NCI-H526 (cell line): ENCODE measurements at places on chromosomes 5 and 9.

DNA sequence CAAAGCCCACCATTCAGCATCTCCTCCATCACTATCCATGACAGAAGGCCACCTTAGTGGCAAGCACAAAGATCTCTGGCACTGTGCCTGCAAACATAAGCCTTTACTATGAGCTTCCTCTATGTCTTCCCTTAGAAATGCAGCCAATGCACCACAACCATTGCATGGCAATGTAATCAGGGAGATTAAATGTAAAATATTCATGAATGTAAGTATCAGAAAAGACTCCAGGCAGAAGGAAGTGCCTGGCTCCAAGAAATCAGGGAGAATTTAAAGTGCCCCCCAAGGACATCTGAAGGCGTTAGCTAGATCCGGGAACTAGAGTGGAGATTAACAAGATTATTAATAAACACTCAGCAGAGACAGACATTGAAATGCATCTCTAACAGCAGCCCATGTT is 32.5 kb upstream of the MYORG start:
- no peak for DNase-seq

- no peak for DNase-seq
Measured at GRCh38 chr9:137919649-137920141, 42.1 kb downstream of the CACNA1B start.

- no peak for DNase-seq
Measured at GRCh38 chr5:105659396-105659795, 2011.3 kb downstream of the EFNA5 start.

DNA sequence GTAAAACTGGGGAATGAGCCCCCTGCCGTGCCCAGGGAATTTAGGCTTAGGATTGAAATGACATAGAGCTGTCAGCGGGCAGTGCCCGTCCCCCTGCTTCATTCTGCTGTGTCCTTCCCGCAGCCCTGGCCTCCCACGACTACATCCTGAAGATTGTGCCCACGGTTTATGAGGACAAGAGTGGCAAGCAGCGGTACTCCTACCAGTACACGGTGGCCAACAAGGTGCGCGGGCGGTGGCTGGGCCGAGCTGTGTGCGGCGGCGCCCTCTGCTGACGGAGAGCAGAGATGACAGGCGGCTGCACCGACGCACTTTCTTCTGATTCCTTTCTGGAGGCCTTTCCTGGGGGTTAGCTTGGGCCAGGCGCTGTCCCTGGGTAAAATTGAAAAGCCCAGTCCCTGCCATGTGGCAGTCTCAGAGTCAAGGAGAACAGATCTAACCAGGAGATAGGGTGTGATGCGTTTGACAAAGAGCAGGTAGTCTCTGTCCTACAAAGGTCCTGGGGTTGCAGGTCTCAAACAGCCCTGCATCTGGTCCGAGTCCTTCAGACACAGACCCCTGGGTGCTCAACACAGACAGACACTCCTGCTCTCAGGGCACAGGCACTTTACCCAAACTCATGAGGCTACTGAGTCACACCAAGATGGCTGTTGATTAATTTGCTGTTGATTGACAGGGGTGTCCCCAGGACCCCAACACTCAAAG is 26.8 kb upstream of the RPL26L1 start:
- DNase-seq = peak; percentile 41

DNA sequence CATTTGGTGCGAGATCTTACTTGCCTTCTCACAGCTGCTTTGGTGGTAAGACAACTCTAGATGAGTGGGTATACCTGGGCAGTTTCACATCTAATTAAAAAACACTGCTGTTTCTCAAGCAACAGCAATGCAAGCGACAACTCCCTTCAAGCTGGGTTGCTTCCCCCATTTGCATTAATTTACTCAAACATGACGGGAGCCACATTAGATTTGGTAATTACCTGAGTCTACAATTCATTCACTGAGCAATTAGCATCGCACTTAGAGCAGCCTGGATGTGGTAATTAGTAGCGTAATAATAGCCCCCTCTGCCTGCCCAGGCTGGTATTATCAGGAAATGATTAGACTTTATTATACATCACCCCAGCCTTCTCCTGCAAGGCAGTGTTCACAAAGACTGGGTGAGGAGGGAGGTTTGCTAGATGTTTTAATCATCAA is 73.4 kb downstream of the FBXO38 start:
- peak; percentile 78 for DNase-seq

GRCh38 chr5:14463629-14464028 is 118.0 kb upstream of the OTULINL start:
- DNase-seq = no peak

- no peak for DNase-seq
Measured at GRCh38 chr9:133987446-133987788, 4.7 kb downstream of the VAV2 start.

DNA sequence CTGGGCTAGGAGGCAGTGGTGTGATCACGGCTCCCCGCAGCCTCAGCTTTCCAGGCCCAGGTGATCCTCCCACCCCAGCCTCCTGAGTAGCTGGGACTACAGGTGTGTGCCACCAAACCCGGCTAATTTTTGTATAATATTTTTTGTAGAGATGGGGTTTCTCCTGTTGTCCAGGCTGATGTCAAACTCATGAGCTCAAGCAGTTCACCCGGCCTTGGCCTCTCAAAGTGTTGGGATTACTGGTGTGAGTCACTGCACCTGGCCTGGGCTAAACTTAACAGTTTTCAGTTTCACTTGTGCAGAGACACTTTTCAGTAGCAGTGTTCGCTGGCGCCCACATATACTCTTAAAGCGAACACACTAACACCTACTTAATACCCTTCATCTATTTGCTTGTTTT is 205.6 kb upstream of the ZNF608 start:
- DNase-seq = no peak

DNA sequence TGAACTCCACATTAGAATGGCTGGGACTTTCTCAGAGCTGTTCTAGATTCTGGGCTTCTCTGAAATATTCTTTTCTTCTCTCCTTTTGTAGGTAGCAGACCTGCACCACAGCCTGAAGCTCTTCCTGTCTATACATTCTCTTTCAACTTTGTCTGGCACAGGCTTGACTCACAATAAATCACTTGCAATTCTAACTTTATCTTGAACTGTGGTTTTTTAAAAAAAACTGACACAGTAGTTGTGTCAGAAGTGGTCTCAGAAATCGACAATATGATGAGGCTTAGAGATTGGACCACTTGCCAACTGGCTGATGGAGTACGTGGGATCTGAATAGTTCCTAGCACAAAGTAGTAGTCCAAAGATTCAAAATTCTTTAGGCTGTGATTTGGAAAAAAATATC is 24.1 kb upstream of the CDH9 start:
- no peak for DNase-seq

GRCh38 chr5:112551419-112552032 is 132.4 kb upstream of the EPB41L4A start:
- peak; percentile 7 for DNase-seq

DNA sequence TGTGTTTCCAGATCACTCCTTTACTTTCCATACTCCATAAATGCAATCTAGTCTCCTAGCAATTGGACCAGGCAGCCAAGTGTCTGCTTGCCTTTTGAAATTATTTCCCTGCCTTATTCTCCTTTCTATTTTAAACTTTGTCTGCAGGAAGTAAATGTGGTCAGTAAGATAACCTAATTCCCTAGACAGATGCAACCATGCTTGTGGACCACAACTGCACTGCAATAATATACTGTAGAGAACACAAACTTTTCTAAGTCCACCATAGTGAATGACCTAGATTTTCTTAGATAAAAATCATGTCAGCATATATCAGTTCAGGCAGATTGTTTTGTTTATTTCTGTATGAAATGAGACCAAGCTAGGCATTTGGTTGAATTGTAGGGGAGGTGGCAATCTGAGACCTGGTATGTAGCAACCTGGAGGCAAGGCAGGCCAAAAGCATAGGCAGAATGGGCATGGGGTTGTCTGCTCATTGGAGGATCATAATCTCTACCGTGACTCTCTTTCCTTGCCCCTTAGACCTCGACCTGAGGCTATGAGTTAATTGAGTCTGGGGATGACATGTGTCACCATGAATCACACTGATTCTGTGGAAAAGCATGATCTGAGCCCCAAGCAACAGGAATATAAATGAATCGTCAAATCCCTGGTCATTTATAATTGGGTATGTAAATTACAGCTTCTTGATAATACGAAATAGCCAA is 20.7 kb downstream of the ACTL7B start:
- no peak for DNase-seq

- DNase-seq = no peak
Measured at GRCh38 chr5:1050423-1051365, 42.1 kb downstream of the NKD2 start.

DNA sequence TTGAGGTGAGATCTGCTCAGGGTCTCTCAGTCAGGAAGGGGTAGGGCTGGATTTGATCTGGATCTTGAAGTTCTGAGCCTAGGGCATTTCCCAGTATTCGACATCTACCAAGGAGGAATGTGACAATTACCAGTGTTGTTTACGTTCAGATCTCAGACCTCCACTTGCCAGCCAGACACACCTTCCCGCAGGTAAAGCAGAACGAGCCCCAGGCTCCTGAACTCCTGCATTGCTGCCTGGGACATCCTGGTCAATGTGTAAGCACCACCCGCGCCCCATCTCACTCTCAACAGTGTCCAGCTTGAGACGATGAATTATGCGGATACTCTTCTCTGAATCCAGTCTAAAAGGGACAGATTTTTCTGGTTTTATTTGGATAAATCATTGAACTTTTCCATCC is 56.7 kb upstream of the PTCH1 start:
- DNase-seq = no peak
